Caco-2 (cell line): ENCODE measurements at places on chromosomes 2 and 18.

GRCh38 chr2:95079199-95079683 lies 42.4 kb downstream of the MRPS5 start:
- no peak for DNase-seq

GRCh38 chr2:62014102-62014501 lies 108.6 kb downstream of the COMMD1 start:
- DNase-seq: peak; percentile 47

DNA sequence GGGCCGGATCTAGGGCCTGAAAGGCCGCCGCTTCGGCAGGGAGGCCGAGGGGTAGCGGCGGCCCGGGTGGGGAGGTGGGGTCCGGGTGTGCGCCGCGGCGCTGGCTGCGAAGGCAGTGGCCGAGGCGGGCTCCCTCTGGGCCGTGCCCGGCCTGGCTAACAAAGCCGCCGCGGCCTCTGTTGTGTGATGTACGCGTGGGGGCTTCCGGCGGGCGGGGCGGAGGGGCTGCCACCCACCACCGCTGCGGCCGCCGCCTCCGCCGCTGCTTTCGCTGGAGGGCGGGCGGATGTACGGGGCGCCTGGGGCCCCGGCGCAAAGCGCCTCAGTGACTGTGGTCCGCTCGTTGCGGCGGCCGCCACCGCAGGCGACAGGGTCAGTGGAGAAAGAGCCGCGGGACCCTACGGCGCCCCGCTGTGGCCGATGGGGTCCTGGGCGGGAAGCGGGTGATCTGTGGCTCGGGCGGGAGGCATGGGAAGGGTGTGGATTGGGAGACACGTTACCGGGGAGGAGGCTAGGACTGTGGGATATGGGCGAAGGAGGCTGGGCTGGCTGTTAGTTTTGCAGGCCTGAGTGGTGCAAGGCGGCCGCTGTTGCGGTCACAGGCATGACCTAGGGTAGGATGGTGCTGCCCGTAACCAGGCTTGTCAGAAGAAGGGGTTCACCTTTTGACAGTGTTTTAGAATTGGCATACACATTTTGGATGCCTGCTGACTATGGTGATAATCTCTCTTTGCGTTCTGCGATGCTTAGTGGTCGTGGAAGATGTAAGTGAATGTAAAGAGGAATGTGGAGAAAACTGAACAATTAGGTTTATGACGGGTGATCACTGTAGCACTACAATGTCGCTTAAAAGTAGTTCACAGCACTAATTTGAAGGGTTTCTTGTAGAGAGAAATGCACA lies 662 bp downstream of the BZW1 start:
- DNase-seq: peak; percentile 85

GRCh38 chr2:236565879-236566402 lies 3.7 kb upstream of the ACKR3 start:
- DNase-seq: no peak

DNA sequence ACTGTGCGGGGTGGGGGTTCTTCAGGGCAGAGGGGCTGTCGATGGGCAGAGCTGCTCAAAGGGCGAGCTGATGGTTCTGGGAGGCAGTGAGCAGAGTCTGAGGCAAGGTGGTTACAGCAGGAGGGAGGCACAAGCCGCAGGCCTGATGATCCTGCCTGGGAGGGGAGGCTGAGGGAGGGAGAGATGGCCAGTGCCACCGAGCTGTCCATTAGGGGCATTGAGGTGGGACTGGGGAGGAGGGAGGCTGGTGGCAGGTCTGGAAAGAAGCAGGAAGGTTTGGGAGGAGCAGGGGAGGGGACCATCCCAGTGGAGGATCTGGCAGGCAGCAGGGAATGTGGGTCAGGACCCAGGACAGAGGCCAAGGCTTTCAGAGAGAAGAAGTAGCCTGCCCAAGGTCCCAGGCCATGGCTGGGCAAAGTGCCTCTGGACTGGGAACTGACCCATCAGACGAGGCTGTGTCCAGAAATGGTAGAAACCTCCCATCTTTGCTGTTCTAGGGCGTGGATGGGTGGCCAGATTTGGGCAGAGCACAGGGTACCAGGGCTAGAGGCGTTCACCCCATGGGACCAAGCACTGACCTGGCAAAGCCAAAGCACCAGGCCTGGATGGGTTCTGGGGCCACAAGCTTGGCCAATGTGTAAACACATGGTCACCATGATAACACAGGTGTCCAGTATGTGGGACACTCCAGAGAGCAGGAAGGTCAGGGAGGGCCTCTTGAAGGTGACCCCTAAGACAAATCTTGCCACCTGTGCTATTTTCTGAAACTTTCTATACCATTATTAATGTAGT lies 55.5 kb downstream of the INHBB start:
- DNase-seq: no peak

GRCh38 chr2:214674278-214674677 lies 135.2 kb downstream of the BARD1 start:
- no peak for DNase-seq

DNA sequence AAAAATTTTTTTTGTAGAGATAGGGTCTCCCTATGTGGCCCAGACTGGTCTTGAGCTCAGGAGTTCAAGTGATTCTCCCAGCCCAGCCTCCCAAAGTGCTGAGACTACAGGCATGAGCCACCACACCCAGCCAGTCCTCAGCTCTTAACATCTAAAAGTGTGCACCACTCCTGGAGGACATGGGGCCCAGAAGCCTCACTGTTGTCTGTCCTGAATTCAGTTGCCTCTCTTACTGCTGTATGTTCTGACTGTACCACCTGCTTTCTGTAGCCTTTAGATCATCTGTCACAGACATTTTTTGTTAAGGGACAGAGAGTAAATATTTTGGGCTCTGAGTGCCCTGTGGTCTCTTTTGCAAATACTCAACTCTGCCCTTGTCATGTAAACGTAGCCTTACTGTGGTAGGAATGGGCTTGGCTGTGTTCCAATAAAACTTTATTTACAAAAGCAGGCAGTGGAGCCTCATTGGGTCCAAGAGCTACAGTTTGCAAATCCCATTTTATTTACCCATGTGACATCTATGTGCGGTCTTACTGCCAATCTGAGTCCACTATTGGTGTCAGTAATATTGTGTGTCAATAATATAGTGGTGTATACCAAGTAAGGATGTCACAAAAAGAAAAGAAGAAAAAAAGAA lies 38.1 kb downstream of the TMEM37 start:
- DNase-seq: no peak

- DNase-seq: no peak
Measured at GRCh38 chr2:238921259-238921658, 73.4 kb downstream of the TWIST2 start.

DNA sequence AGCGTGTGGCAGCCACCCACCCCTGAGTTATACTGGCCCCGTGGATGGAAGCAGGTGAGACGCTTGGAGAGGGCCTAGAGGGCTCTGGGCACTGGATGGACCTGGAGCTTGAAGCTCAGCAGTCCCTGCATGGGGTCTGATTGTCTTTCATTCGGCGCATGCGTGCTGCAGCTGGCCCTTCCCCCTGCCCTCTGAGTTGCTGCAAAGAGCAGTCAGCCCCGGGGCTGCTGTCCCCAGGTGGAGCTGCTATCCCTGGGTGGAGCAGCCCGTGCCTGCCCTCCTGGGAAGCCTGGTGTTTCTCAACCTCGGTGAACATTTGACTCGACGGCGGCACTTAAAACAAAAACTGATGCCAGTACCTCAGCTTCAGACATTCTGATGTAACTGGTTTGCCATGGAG lies 29.6 kb downstream of the IGFBP5 start:
- no peak for DNase-seq

GRCh38 chr2:11534071-11534745 lies 363 bp downstream of the GREB1 start:
- no peak for DNase-seq

DNA sequence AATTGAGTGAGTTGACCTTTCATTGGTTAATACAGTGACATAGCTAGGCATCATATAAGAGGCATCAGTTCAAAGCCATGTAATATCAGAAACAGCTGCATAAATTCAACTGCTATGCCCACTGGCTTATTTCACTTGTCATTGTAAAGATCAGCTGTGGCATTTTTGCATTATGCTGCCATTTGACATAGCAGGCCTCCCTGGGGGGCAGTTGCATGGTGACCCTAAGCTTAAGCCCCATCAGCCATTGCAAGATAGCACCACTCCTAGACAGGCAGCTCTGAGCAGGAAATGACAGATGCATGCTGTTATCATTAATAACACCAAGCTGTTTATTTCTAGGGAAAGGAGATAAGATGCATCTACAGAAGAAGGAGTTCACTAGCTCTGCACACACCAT lies 233.4 kb upstream of the CNTNAP5 start:
- DNase-seq: no peak

GRCh38 chr2:196597531-196597930 lies 42.0 kb upstream of the CCDC150 start:
- no peak for DNase-seq

DNA sequence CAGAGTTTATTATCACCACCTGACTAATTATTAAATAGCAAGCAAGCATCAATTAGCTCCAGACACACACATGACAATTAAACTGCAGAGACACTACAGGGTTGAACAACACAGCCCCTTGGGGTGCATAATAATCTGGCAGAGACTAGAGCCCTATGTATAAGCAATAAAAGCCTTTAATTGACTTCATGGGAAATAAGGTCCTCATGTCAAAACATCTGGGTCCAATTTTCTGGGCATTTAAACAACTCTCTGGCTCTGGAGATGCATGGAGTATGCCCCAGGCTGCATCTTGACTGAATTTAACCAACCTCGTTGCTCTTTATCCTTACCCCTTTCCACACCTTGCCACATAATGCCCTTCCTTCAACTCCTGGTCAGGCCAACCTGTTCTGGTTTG lies 270.7 kb upstream of the THUMPD2 start:
- no peak for DNase-seq

GRCh38 chr2:29562319-29562718 lies 359.1 kb downstream of the ALK start:
- DNase-seq: no peak

GRCh38 chr18:39500306-39500705 lies 1934.7 kb upstream of the CELF4 start:
- no peak for DNase-seq

GRCh38 chr2:115491186-115491793 lies 1048.8 kb downstream of the DPP10 start:
- DNase-seq: peak; percentile 52

DNA sequence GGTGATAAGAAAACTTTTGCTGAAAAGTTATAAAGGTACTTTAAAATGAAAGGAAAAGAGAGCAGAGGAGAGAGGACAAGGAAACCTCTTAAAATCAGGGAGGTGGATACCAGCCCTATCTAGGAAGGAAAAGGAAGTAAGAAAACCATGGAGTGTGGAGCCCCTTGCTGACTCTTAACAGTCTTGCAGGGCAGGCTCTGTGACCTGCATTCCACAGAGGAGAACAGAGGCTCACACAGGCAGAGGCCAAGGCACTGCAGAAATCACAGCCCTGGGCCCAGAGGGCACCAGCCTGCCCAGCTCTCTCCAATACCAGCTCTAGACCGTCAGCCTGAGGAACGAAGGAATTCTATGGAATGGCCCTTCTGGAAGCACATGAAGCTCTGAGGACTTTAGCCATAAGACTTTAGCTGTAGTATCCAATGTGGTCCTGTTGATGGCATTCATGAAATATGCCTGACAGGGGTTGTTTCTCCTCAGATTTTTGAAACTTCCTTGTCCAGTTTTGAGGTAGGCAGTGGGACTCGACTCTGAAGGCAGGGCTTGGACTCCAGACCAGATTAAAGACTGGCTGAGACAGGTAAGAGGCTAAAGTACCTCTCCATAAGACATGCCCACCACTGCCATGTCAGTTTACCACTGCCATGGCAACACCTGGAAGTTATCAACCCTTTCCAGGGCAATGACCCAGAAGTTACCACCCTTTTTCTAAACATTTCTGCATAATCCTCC lies 216.3 kb downstream of the ANAPC1 start:
- DNase-seq: peak; percentile 69

DNA sequence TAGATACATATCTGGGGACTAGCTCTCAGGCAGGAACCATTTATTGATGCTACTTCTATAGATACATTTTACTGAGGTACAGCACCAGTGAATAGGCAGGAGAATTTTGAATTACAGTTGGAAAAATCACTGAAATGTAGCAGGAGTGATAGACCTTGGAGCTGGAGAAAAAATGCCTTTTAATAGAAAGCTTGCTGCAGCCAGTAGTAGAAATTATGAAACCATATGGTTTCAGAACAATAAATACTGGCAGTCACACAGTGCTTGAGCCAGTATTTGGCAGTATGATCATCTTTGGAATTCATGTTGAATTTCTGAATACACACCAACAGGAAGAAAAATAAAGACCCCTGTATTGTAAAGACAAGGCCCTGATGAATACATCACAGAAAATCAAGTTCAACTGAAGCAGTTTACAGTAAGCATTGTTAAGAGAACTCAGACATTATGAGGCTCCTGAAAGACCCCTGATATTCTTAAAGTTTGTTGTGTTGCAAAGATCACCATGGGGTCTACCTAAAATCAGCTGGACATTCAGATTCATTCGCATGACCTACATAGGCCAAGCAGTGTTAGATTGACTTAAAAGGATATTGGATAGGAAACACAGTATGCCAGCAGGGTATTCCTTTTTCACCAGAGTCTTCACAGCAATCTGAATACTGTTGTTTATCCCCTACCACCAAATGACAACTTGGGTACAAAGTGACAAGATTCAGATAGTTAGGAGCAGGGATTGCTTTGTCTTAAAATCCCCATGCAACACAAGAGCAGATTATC lies 139.0 kb downstream of the EHBP1 start:
- DNase-seq: no peak

GRCh38 chr2:191321861-191322662 lies 76.9 kb downstream of the MYO1B start:
- no peak for DNase-seq
